Lower leg skin (tissue), 4 donors: ENCODE measurements at places on chromosomes 12 and 14.

- DNase-seq, result no peak
These were observed 31.2 kb downstream of the RBM19 start for GRCh38 chr12:113934946-113935345.

GRCh38 chr14:26286081-26286912 is 311.5 kb downstream of the NOVA1 start:
- no peak for DNase-seq

- DNase-seq, result no peak
These were observed 3.9 kb upstream of the POC1B start for GRCh38 chr12:89529738-89530137.

DNA sequence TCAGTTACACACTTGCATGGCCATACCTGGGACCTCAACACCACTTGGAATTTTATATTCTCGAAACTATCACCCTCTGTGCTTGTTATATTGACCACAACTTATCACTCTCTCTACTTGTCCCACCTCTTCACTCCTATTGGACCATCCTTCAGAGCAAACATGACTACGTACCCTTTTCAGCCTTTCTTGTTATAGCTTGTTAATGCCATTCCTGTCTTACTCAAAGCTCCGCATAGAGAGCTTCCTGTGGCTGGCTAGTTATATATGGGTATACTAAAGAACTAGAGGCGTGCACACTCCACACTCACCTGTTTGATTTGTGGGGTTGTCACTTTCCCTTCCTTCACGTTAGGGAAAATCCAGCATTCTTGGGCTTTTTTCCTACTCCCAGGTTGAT is 26.3 kb upstream of the FRS2 start:
- DNase-seq, result no peak

- no peak for DNase-seq
These were observed 39.1 kb upstream of the LGR5 start for GRCh38 chr12:71400481-71400880.

DNA sequence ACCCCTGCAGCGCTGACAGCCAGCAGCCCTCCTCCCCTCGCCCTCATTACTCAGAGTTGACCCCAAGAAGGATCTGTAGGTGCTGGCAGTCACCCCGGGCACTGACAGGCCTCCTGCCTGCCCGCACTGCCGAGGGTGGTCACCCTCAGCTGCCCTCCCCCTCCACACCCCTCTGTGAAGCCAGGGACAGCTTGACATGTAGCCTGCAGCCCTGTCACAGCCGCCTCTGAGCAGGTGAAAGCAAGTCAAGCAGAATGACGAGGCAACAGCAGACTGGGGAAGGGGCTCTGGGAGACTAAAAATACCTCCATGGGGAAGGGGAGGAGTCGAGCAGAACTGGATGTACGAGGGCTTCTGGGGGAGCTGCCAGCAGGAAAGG is 178.1 kb downstream of the DPF3 start:
- DNase-seq, result no peak

DNA sequence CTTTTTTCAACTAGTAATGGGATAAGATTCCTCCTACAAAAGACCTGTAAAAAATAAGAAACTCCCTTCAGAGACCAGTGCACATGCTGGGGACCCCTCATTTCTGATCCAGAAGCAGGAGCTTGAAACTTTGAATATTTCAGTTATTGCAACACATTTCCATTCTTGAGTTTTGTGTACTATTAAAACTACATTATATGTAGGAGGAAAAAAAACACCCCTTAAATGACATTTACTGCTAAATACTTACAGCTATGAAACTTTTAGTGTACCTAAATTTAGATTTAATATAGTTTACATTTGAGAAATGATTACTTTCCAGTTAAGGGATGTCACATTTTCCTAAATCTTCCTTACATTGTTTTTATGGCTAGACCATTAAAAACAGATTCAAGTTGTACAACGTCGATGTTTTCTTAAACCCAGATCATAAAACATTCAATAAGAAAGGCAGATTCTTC is 4.1 kb downstream of the LRIG3 start:
- no peak for DNase-seq

- no peak for DNase-seq
These were observed 87.6 kb downstream of the SLC15A5 start for GRCh38 chr12:16189849-16190248.

- no peak for DNase-seq
These were observed 83.7 kb downstream of the ST8SIA1 start for GRCh38 chr12:22250762-22251161.

- no peak for DNase-seq
These were observed 80.0 kb downstream of the SLC25A47 start for GRCh38 chr14:100403105-100403504.

DNA sequence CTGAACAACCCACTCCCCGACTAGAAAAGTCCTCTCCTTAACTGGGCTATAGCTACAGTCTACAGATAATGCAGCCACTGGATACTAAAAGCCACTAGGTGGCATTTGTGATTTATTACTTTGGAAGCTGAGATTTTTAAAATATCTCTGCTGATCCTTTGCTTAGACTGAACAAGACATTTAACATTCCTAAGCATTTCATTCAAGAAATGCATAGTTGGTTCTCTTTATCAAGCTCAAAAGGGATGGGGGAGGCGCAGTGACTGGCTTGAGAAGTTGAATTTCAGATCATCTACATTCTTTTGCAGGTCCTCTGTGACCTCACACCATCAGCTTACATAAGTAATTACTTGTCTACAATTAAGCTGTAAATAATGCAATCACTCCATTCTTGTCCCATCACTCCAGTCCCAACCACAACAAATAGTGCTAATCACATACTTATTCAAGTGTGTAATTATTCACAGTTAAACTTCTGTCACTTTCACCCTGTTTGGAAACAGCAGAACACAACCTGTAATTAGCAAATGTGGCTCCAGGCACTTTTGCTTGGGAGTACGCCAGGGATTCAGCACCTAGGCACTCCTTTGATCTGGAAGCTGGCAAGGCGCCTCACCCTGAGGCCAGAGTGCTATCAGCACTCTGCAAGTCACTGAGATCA is 203.6 kb downstream of the NOVA1 start:
- DNase-seq, result no peak

- DNase-seq, result no peak
These were observed 16.3 kb downstream of the SCARB1 start for GRCh38 chr12:124847113-124848074.

DNA sequence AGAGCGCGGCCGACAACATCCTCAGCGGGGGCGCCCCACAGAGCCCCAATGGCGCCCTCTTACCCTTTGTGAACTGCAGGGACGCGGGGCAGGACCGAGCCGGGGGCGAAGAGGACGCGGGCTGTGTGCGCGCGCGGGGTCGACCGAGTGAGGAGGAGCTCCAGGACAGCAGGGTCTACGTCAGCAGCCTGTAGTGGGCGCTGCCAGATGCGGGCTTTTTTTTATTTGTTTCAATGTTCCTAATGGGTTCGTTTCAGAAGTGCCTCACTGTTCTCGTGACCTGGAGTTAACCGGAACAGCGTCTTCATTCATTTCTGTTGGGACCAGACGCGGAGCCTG is 103.8 kb upstream of the FKBP4 start:
- peak; percentile 79 for DNase-seq

DNA sequence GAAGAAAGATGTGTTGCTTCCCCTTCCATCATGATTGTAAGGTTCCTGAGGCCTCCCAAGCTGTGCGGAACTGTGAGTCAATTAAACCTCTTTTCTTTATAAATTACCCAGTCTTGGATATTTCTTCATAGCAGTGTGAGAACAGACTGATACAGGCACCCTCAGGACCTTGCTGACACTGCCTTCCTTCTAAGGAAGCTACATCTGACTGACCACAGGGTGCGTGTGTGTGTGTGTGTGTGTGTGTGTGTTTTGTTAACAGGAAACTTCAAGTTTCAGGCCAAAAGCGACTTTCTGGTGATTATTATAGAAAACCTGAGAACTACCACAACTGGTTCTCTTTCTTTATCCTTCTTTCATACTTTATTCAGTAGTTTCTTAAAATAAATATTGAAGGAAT is 149.0 kb downstream of the CAPZA3 start:
- DNase-seq, result no peak

- no peak for DNase-seq
These were observed 31.8 kb upstream of the RAD51AP1 start for GRCh38 chr12:4506870-4507269.

DNA sequence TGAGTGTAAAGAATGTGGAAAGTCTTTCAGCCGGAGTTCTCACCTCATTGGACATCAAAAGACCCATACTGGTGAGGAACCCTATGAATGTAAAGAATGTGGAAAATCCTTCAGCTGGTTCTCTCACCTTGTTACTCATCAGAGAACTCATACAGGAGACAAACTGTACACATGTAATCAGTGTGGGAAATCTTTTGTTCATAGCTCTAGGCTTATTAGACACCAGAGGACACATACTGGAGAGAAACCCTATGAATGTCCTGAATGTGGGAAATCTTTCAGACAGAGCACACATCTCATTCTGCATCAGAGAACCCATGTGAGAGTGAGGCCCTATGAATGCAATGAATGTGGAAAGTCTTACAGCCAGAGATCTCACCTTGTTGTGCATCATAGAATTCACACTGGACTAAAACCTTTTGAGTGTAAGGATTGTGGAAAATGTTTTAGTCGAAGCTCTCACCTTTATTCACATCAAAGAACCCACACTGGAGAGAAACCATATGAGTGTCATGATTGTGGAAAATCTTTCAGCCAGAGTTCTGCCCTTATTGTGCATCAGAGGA is 25.1 kb upstream of the ZNF268 start:
- no peak for DNase-seq

- DNase-seq, result no peak
These were observed 6.6 kb downstream of the E2F7 start for GRCh38 chr12:77058740-77059139.

DNA sequence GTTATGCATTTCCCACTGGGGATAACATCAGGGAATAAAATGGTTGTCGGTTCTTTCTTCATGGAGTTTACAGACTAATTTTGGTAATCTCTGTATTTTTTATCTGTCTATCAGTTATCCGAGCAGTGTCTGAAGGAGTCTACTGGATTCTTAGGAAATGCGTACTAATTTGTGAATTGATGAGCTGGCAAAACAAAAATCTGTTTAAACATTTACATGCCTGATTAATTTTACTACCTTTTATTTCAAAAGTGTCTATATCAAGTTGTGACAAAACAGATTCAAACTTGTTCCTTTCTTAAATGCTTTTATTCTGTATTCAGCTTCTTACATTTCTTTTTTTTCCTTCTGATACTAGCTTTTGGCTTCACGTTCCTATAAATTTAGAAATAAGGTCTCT is 4.4 kb downstream of the RIMKLB start:
- DNase-seq, result no peak

GRCh38 chr12:43292699-43293098 is 259.3 kb downstream of the ADAMTS20 start:
- no peak for DNase-seq

- DNase-seq, result no peak
These were observed 81.4 kb upstream of the KRAS start for GRCh38 chr12:25332143-25332542.

DNA sequence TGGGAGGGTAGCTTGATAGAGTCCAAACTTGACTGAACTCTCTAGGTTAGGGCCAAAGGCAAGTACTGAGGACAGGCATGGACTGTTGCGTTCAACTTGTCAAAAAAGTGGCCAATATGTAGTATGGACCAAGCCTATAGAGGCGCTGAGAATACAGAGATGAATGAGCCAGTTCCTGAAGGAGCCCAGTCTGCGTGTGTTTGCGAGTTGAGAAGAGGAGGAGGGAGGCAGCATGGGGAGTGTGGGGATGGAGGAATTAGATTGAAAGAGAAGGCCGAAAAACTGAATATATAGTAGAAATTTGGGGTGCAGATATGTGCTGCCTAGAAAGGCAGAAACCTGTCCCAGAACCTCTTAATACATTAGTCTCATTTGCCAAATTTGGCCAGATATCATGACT is 412.4 kb downstream of the PCNX1 start:
- no peak for DNase-seq

GRCh38 chr12:54653025-54653424 is 4.9 kb upstream of the DCD start:
- DNase-seq, result no peak

DNA sequence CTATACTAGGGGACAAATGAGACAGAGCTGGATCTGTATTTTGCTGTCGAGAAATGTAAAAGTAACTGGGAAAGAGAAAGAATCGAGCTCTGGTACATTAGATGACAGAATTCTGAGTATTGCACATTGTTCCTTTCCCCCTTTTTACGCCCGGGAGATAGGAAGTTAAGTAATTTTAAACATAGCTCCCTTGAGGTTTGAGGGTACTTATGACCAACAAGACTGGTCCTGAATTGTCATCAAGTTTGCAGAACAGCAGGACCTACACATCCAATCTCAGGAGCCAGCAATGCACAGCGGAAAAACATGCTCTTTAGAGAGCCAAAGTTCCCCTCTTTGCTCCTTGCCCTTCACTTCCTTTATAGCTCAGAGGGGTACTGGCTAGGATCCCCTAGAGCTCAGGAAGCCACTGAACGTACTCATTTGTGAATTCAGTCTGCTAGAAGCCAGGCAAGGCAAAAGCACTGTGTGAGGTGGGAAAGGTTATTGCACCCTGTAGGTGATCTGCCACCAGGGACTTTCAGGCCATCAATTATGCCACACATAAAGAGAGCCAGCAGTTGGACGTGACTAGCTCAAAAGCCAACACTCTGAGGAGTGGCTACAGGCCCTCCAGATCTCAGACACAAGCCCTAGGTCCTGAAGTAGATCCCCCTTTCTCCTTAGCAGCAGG is 333.8 kb downstream of the KCNH5 start:
- no peak for DNase-seq

DNA sequence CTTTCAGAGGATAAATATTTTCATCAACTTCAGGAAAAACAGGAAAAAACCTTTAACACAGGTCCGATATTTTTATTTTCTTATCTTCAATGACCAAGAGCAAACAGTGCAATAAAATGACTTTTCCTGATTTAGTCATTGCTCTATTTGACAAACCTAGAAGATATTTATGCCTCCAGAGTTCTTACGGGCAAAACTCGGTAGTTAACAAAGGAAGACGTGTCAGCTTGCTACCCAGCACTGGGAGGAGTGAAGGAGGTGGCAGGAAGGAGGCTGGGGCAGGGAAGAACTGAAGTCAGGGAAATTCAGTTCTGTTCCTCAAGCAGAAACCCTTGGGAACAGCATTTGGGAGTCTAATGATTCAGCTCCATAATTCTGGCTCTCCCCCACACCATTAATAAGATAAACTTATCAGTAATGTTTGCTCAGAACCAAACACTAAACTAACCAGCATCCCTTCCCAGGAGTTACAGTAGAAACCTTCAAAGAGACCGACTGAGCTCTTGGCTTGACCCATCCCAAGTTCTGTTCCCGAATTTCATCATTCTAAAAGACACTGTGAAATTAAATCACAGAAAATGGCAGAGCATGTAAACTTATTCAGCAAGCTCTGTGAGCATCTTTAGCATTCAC is 163.3 kb downstream of the APAF1 start:
- DNase-seq, result no peak

DNA sequence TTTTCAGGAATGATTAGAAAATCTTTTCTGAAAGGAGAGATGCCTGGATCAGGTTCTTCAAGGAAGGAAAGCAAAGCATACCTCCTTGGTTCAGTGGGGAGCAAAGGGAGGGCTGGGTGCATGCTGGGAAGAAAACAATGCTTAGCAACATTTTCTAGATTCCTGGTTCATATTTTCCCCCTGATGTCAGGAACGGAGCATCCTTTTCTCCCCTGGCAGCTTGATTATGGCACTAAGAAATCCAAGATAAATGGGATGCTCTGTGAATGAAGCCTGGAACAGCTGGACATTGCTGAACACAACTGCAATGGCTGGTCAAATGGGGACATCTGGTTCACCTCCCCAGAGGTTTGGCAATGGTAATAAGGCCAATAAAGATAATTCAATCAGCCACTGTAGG is 50.9 kb downstream of the KCNA5 start:
- DNase-seq, result no peak

- no peak for DNase-seq
These were observed 414.7 kb downstream of the RAD51B start for GRCh38 chr14:68234101-68234905.

- no peak for DNase-seq
These were observed 742.5 kb upstream of the MDGA2 start for GRCh38 chr14:48417715-48418500.
